Right kidney (tissue), 9 donors: ENCODE measurements at places on chromosomes 2 and 18.
A peak's percentile ranks its signal among the peaks of the same experiment; 100 is the strongest.

- DNase-seq: no peak
Measured at GRCh38 chr2:135052997-135053474, 944 bp downstream of the RAB3GAP1 start.

- DNase-seq: no peak
Measured at GRCh38 chr18:48186861-48187260, 222.3 kb downstream of the ZBTB7C start.

DNA sequence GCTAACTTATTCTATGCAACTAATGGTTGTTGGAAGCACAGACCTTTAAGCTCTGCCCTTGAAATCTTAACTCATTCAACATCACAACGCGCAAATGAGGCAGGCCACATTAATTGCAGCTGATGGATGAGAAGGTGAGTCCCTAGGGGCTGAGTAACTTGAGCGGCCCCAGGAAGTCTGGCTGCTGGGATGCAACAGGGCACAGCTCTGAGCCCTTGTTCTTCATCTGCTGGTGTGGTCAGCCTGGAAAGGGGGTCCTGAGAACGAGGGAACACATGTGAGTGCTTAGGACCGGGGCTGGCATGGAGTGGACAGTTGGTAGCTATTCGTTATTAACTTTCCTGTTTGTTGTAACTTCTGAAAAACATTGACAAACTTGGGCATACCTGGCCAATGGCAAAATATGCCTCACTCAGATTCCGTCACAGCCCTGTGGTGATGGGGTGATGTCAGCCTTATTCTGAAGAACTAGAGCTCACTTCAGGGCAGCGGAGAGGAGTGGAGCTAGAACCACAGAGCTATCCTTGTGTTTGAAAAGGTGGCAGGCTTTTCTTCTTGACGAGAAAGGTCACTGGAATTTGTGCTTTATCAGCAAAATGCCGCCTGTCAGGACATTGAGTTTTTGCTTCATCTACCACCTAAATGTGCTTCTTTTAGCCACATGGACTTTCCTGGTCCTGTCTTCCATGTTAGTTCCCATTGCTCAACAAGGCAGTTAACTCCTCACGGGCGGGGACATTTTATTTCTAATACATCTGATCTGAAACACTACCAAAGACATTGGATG lies 145.9 kb upstream of the FHL2 start:
- DNase-seq: no peak

- no peak for DNase-seq
Measured at GRCh38 chr2:95312543-95313201, 15.5 kb downstream of the KCNIP3 start.

- no peak for DNase-seq
Measured at GRCh38 chr18:42033137-42033810, 78.2 kb downstream of the PIK3C3 start.

DNA sequence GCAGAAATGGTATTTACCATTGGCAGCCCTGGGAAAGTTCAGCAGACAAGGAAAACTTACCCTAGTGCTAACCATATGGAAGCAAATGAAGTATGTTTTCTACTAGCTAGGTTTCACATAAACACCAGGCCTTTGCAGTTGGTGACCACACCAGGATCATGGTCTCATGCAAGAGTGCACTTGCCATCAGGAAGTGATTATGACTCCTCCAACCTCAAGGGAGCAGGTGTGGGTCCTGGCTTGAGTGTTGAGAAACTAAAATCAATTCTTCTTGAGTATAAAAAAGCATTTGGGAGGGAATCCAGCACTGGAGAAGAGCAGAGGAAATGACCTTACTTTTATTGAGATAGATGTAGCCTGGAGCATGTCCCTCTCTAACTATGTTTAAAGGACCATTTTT lies 56.8 kb upstream of the SPAG16 start:
- no peak for DNase-seq

DNA sequence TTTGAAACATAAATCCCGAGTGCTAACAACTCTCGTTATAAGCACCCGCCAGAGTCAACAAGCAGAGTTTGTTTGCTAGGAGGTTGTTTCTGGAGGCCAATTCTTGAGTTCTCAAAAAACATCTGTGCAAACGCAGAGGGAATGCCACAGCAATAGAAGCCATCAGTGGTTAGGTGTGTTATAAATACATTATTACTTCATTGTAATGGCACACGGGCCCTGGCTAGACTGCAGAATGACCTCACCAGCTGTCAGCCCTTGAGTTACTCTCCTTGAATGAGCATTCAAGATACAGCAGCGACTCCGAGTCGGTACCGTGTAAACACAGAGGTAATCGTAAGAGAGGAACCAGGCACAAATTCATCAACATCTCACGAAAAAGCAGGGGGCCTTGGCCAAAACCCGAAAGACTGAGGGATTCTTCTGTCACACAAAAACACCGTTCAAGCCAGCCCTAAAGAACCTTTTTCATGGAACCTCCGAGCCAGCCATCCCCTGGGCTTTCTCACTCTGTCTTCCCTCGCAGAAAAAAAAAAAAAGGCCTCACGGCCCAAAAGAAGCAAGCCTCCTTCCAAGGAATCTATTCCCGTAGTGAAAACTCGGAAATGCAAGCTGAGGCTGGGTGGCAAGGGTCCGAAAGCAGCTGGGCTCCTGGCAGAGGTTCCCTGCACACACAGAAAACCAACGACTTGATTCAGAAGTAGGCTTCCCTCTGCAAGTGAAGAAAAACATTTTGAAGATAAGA lies 133.7 kb upstream of the MEIS1 start:
- DNase-seq: no peak

DNA sequence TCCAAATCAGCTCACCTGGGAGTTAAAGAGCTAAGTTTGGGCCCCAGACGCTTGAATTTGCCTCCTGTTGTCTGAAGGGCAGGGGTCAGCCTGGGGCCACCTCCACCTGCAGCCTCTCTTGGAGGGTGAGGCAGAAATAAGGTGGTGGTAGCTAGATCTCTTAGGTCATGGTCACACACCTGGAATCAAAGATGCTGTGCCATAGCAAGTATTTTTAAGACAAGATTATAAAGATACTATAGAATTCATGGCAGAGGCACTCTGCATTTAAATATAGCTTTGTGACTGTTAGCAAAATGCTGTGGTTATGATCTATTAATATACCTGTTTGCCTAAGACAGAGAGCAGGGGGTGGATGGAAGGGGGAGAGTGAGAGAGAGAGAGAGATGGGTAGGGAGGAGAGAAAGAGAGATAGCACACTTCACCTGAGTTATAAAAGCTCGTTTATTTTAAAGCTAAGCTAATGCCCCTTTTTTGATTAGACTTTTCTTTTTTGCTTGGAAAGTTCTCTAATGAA lies 242.7 kb downstream of the TMEM182 start:
- no peak for DNase-seq

- no peak for DNase-seq
Measured at GRCh38 chr2:50781646-50782045, 250.3 kb downstream of the NRXN1 start.

- no peak for DNase-seq
Measured at GRCh38 chr2:85704800-85705679, 10.9 kb downstream of the GNLY start.

- DNase-seq: no peak
Measured at GRCh38 chr2:232794981-232795380, 18.6 kb upstream of the KCNJ13 start.

GRCh38 chr2:34570266-34570872 lies 971.3 kb upstream of the FAM98A start:
- DNase-seq: peak; percentile 18

DNA sequence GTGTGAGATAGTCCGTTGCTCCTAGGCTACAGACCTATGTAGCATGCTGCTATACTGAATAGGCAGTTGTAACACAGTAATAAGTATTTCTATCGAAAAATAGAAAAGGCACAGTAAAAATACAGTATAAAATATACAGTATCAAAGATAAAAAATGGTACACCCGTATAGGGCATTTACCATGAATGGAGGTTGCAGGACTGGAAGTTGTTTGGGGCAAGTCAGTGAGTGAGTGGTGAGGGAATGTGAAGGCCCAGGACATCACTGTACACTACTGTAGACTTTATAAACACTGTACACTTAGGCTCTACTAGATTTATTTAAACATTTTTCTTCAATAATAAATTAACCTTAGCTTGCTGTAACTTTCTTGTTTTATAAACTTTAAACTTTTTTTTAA lies 3.5 kb downstream of the MAP3K20 start:
- DNase-seq: no peak

GRCh38 chr2:7427293-7428060 lies 510.3 kb downstream of the RNF144A start:
- DNase-seq: peak; percentile 48

GRCh38 chr2:144645083-144645778 lies 125.3 kb upstream of the ZEB2 start:
- DNase-seq: no peak

- no peak for DNase-seq
Measured at GRCh38 chr2:42756966-42757513, 6.9 kb downstream of the OXER1 start.

DNA sequence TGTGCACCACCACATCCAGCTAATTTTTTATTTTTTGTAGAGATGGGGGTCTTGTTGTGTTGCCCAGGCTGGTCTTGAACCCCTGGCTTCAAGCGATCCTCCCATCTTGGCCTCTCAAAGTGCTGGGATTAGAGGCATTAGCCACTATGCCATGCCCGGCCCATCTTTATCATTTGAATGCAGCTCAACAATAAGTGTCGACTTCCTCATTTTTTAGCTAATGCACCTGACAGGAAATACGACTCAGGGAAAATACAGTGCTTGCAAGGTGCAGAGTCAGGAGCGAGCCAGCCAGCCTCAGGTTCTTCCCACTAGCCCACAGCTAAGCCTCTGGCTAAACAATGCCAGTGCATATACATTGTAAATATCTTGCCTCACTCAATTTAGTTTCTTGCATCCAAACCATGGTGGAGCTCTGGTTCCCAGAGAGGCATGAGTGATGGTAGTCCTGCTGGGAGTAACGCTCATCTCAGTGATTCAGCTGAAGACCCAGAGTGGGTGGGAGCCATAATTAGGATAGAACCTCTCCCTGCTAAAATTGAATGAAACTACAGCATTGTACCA lies 135.0 kb downstream of the TGIF1 start:
- no peak for DNase-seq

DNA sequence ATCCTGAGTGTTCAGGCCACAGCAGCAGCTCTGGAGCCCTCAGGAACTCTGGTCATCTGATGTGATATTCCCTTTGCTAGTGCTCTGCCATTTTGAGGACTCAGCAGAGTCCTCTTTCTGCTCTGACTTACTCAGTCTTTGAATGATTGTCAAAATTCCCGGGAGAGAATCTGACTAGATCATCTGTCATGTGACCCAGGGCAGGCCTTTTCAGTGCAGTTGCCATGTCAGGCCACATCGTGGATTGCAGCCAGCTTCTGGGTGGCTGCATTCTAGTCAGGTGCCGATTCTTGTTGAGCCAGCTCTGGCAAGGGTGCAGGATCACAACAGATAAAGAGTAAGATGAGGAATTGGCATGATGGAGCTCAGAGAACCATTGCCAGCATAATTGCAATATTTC lies 795.6 kb downstream of the CPS1 start:
- DNase-seq: no peak

- no peak for DNase-seq
Measured at GRCh38 chr2:162261032-162261945, 18.0 kb upstream of the FAP start.

- no peak for DNase-seq
Measured at GRCh38 chr2:100887713-100888495, 68.0 kb downstream of the NPAS2 start.

DNA sequence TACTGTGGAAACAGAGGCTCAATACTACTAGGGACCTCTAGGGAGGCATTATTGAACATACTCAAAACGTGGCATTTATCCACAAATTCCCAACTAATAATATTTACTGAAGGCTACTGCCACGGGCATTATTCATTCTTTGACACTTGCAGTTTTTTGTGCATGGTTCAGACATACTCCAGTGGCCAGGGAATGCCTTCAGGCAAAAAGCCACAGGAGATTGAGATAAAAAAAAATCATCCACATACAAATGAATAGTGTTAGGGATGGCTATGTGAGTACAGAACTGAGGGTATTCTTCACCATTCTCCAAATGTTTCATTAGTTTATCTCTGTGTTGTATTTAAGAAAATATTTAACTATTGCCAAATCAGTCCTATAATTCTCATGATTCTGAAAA lies 974.9 kb upstream of the PIK3C3 start:
- DNase-seq: no peak

DNA sequence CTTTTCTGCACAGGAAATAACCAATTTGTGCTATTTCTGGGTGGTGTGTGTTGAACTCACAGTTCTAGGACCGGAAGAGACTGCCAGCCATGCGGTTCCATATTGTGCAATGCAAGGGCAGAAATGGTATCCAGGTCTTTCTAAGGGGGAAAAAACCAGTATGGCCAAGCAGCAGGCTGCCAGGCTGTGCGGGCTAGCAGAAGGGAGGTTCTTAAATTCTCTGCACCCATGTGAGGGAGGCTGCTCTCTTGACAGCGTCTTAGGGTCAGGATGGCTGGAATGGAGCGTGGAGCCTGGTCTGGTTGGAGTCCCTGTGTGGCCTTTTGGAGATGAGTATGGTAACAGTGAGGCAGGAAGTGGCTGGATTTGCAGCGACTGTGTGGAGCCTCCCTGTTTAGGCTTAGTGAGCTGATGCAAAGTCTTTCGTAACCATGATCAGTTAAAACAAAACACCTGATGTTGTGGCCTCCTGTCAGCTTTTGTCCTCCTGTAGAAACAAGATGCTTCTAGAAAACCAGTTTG lies 52.6 kb downstream of the NCK2 start:
- no peak for DNase-seq

DNA sequence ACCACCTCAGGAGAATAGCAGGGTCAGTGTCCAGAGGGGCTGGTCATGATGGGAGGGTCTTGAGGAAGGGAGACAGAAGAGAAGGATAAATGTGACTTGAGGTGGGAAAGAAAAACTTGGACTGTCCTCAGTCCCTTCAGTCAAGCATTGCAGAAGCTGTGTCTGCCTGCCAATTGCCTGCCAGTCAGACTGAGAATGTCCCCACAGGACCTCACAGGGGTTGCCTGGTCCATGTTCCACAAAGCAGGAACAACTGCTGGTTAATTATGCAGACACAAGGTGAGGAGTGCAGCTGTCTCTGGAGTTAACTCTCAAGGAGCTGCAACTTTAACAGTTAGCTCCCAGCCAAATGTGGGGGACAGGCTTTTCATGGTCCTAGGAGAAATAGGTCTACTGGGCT lies 75.7 kb downstream of the TRIM43 start:
- no peak for DNase-seq

- DNase-seq: no peak
Measured at GRCh38 chr2:205199165-205199850, 483.0 kb upstream of the NRP2 start.

- DNase-seq: no peak
Measured at GRCh38 chr2:46241344-46241743, 55.9 kb upstream of the EPAS1 start.

- DNase-seq: no peak
Measured at GRCh38 chr2:112020561-112020960, 34.5 kb upstream of the TMEM87B start.

- no peak for DNase-seq
Measured at GRCh38 chr2:134739879-134740301, 21.1 kb upstream of the TMEM163 start.

- DNase-seq: no peak
Measured at GRCh38 chr2:74009577-74009976, 24.9 kb downstream of the TET3 start.

GRCh38 chr2:238854699-238855229 lies 6.9 kb downstream of the TWIST2 start:
- no peak for DNase-seq
